ENCODE measurements at places on chromosomes 1 and 21. TPM values are rescaled to one million over a fixed set of nuclear protein-coding genes. Genes with fewer than 3 reads are reported as not detected.

MX2 gene
- total RNA-seq = 0.93 TPM

CD53 gene
- 8.2 TPM for total RNA-seq

CD1D gene
- total RNA-seq = 1.6 TPM

DNA sequence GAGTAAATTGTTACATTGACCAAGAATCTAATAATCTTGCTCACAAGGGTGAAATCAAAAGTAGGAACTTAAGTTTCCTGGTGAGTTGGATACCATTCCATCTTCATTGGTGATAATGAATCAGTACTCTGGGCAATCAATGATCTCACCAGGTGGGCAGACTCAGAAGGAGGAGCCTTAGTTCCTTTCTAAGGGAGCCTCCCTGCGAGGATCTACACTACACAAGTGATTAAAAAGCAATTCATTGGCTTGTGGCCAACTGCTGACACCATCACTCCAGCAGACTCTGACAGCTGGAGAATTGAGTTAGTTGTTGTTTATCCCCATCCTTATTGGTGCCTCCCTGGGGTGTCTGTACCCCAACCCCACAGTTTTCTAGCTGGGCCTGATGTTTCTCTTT, 84.1 kb upstream of the VANGL1 start:
- no peak overlapping the region for H3K4me3 ChIP-seq
- H3K36me3 ChIP-seq = no peaks in the 10 kb centered on the region
- DNase-seq = no peak
- no peaks in the 10 kb centered on the region for H3K4me1 ChIP-seq
- H3K27me3 ChIP-seq = no peaks in the 10 kb centered on the region
- no peak overlapping the region for H3K27ac ChIP-seq

GRCh38 chr1:24861821-24862727, 68.0 kb downstream of the RUNX3 start:
- peaks cover 24% of the 10 kb centered on the region for H3K27me3 ChIP-seq
- H3K4me1 ChIP-seq = no peaks in the 10 kb centered on the region
- no peak overlapping the region for H3K4me3 ChIP-seq
- DNase-seq = no peak
- H3K27ac ChIP-seq = no peak overlapping the region

- H3K4me1 ChIP-seq = peaks cover 7% of the 10 kb centered on the region
- DNase-seq = no peak
- no peaks in the 10 kb centered on the region for H3K27me3 ChIP-seq
Observed at GRCh38 chr1:11741919-11742558, 6.1 kb downstream of the AGTRAP start.

- H3K36me3 ChIP-seq = no peaks in the 10 kb centered on the region
- H3K4me3 ChIP-seq = no peak overlapping the region
- H3K4me1 ChIP-seq = peaks cover 3% of the 10 kb centered on the region
- H3K27me3 ChIP-seq = peaks cover 3% of the 10 kb centered on the region
- no peak overlapping the region for H3K27ac ChIP-seq
Observed at GRCh38 chr1:58597996-58598395, 20.9 kb upstream of the TACSTD2 start.

DNA sequence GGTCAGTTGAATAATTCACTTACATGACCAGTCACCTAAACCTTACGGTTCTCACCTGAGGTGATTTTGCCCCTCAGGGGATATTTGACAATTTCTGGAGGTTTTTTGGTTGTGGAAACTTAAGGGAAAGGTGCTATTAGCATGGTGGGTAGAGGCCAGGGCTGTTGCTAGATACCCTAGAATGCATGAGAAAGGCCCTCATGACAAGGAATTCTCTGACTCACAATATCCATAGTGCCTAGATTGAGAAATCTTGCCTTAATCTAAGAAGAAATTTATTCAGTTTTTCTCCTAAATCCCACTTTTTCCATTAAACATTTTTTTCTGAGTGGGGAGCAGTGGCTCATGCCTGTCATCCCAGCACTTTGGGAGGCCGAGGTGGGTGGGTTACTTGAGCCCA, 119.7 kb downstream of the TGFB2 start:
- no peaks in the 10 kb centered on the region for H3K27me3 ChIP-seq
- no peak overlapping the region for H3K4me3 ChIP-seq

Measured in muscle of leg (tissue), 16 donors.